Kidney epithelial cell (primary cell): ENCODE measurements at places on chromosomes 4 and X.
A peak's percentile ranks its signal among the peaks of the same experiment; 100 is the strongest.

DNA sequence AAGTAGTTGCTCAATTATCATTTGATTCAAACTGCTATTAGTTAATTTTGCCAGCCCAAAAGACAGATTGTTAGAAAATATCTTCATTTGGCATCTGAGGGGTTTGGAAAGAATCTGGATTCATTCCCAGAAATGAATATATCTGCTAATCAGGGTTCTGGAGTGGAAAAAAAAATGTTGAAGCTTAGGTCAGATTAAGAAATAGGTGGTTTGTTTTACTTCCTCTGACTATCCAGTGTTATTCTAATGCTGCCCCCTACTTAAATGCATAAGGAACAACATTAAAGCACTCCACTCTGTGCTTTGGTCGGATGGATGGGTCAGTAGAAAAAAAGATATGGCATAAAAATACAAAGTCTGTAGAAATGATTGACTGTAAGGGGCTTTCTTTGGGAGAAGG is 89.0 kb downstream of the LUZP4 start:
- DNase-seq = no peak

- DNase-seq = peak; percentile 82
Observed at GRCh38 chrX:10756441-10756840, 136.1 kb upstream of the MID1 start.

DNA sequence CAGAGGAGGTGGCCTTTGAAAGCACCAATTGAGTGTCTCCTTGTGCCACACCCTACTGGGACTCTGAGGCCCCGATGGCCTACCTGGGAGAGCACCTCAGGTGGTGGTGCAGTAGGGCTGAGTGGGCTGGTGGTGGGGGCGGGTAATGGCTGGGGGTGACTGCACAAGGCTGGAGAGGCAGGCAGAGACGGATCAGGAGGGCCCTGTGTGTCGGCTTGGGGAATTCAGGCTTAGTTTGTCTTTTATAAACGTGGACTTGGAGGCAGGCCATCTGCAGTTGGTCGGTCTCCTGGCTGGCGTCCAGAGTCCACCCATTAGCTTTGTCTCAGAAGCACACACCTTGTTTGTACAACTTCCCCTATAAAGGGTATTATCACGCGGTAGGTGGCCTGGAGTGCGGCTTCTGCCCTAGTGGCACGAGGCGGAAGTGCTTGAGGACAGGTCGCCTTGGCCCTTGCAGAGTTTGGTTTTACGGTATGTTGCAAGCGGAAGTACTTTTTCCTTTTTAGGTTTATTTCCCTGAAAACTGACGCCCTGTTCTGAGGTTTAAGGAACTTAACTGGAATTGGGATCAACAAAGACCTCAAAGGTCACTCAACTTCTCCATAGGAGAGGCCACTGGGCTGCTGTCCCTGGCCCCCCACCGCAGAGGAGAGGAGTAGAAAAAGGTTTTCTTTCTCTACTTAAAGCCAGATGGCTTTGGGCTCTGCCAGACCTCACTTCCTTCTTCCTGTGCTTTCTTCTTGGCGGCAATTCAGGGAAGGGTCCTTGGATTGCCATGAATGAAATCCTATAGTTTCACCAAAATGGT is 8.0 kb downstream of the TBC1D14 start:
- DNase-seq = no peak

DNA sequence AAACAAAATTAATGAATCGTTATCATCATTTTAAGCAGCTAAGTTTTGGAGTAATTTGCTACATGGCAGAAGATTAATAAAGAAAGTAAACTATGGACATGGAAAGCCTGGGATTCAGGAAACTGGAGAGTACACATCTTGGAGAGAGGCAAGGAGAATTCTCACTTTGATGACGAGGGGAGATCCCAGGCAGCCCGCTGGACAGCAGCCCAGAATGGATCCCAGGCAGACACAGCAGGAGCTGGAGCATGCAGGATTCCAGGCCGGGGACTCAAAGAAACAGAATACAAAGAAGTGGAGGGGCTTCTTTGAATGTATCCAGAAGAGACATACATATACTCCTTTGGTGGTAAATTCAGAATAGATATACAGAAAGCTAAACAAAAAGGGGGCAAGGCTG is 118.0 kb upstream of the ATP6AP2 start:
- no peak for DNase-seq

- no peak for DNase-seq
Observed at GRCh38 chr4:20444599-20445337, 193.1 kb downstream of the SLIT2 start.

DNA sequence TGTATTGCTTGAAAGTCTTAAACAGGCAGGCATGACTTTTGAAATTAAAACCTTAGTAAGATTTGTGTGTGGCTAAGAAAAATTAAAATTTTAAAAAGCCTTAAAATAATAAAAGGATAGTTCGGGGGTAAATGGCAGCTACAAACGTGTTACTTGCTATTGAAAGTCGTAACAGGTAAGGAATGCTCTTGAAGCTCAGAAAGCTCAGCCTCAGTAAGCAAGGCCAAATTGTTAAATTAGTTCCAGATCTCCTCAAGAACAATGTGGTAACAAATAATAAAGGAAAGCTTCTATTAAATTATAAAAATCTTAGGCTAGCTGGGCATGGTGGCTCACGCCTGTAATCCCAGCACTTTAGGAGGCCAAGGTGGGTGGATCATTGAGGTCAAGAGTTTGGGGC is 25.5 kb downstream of the PRMT9 start:
- DNase-seq = no peak

DNA sequence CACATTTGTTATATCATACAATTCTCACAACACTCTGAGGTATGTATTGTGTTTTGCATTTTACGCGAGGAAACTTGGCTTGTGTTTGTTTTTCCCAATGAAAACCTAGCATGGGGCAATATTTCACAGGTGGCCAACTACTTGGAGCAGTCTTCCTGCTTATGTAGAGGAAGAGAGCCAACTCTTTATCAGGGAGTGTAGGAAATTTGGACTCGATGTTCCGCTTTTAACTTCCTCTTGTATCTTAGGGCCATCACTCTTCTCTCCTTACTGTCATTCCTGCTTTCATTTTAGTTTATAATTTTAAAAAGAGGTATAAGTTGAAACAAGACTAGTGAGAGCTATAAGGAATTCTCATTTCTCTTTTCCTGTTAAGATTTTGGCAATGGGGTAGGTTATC is 107.7 kb upstream of the RPS6KA3 start:
- no peak for DNase-seq

DNA sequence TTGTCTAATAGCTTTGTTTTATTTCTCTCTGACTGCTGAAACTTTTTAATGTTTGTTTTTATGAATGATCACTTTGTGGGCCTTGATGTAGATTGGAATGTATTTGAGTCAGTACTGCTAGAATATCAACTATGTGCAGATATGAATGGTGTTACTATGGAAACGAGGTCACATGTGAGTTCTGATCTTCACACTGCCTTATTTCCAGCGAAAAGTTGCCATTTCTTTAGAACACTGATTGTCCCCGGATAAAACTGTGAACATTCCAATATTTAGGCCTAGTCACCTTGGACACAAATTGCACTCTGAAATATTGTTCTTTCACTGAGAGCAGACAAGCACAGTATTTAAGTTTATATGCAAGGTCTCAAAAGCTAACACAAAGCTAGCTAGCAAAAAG is 27.2 kb upstream of the MAGED1 start:
- no peak for DNase-seq

GRCh38 chrX:87873347-87873941 is 355.8 kb downstream of the KLHL4 start:
- no peak for DNase-seq

- DNase-seq = no peak
Observed at GRCh38 chr4:120855307-120856001, 67.1 kb downstream of the PRDM5 start.

DNA sequence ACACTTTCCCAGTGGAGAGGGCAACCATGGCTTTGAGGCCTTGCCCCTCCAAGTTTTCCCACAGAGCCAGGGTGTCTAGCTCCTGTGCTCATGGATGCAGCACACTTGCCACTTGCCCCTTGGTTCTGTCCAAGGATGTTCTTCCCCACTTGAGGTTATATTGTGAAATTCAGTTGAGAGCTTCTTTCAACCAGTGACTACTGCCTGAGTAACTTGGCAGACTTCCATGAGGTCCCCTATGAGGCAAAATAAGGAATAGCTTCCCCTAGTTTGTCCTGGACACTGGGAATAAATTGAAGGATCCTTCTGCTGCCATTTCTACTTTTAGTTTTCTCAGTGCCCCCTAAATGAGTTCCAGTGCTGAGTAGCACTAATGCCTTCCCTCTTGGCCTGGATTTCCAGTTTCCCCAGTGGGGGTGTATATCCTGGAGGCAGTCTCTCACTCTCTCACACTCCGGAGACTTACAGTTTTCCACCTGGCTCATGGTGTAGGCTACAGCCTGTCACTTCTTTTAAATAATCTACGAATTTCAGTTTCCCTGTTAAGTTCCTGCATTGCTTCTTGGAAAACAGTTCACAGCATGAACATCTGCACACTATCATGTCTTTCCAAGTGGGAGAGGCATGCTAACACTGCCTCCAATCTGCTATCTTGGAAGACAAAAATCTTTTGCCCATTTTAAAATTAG is 36.4 kb upstream of the ADH4 start:
- DNase-seq = peak; percentile 14

DNA sequence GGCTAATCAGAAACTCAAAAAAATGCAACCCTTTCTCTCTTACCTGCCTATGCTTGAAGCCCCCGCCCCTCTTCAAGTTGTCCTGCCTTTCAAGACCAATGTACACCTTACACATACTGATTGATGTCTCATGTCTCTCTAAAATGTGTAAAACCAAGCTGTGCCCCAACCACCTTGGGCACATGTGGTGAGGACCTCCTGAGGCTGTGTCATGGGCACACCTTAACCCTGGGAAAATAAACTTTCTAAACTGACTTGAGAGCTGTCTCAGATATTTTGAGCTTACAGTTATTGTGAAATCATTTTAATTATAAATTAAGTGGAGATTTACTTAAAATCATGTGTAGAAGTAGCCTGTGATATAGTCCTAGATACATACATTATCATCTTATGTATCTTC is 22.2 kb downstream of the GUF1 start:
- DNase-seq = no peak

GRCh38 chr4:151460434-151460833 is 51.5 kb downstream of the FHIP1A start:
- DNase-seq = no peak

- no peak for DNase-seq
Observed at GRCh38 chr4:6938647-6939271, 29.1 kb downstream of the TBC1D14 start.

DNA sequence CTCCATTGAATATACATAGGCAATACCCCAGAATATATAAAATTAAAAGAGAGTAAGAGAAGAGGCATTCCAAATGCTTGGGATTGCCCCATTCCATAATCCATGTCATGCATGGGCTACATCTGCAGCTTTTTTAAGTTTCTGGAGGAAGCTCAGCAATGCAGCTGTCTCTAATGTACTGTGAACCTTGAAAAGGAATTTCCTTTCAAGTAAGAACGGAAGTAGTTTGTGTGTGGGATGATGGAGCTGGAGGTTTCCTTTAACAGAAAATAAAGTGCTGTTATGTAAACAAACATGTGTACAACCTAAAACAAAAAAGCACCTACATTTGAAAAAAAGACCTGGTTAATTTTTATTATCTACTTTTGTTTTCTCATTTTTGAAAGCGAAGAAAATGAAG is 303.5 kb downstream of the BMPR1B start:
- DNase-seq = peak; percentile 38

- no peak for DNase-seq
Observed at GRCh38 chrX:23013366-23013765, 13.6 kb downstream of the DDX53 start.

- no peak for DNase-seq
Observed at GRCh38 chr4:40808926-40809457, 59.2 kb downstream of the NSUN7 start.

- DNase-seq = no peak
Observed at GRCh38 chr4:105921301-105921700, 26.0 kb downstream of the NPNT start.

- no peak for DNase-seq
Observed at GRCh38 chrX:73850124-73851013, 287.4 kb downstream of the CHIC1 start.

GRCh38 chrX:141278306-141278705 is 36.0 kb upstream of the SPANXC start:
- DNase-seq = no peak

DNA sequence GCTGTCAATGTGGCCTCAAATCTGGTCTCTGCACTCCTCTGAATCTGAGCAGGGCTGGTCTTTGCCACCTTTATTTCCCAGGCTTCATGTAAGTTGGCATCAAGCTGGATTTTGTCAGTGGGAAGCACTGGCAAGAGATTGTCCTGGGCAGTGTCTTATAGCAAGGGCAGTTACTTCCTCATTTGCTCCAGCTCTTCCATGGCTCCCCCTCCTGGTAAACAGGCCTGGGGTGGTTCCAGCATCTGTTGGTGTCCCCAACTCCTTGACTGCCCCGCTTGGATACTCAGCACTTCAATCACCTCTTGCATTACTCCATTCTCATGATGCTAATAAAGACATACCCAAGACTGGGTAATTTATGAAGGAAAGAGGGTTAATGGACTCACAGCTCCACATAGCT is 15.0 kb upstream of the REST start:
- DNase-seq = no peak

- DNase-seq = no peak
Observed at GRCh38 chr4:66639361-66639760, 905.9 kb downstream of the CENPC start.

GRCh38 chr4:125461676-125462363 is 147.1 kb downstream of the FAT4 start:
- DNase-seq = no peak

DNA sequence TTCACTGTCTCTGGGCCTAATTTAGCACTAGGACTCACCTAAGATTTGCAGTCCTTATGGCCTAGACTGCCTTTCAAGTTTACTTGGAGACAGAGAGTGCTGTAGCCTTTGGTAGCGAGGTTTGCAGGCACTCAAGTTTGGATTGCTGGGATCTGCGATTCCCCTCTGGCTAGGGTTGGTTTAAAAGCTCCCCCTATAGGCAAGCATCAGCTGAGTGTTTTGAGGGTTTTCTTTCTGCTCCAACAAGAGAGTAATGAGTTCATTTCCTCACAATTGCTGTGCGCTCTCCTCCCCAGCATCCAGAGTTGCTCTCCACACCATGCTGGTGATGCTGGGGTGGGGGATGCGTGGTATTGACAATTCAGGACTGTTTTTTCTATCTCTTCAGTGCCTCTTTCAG is 206.9 kb downstream of the GLUD2 start:
- DNase-seq = no peak

GRCh38 chrX:44456685-44457084 is 86.0 kb downstream of the FUNDC1 start:
- DNase-seq = no peak

- no peak for DNase-seq
Observed at GRCh38 chr4:4542774-4543485, 1.1 kb upstream of the STX18 start.

DNA sequence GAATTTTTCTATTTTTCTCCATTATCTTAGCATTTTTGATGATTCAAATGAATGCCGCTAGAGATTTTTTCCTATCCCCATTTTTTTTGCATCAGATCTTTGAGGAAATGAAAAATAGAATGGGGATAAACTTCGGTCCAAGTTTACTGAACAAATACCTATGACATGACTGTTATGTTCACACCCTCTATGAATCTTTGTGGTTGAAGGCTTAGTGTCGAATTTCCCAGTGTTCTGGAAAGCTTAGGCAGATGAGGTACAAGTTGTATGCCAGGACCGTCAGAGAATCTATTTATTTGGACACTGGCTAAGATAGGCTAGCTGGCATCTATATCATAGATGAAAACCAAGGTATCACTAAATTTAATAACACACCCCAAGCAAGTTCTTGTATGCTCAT is 123.4 kb downstream of the SPCS3 start:
- DNase-seq = peak; percentile 58
